Chondrocyte (in vitro differentiated cells): ENCODE measurements at places on chromosomes 13 and 19.

- no peak for DNase-seq
Measured at GRCh38 chr19:13053761-13054625, 48.7 kb downstream of the LYL1 start.

DNA sequence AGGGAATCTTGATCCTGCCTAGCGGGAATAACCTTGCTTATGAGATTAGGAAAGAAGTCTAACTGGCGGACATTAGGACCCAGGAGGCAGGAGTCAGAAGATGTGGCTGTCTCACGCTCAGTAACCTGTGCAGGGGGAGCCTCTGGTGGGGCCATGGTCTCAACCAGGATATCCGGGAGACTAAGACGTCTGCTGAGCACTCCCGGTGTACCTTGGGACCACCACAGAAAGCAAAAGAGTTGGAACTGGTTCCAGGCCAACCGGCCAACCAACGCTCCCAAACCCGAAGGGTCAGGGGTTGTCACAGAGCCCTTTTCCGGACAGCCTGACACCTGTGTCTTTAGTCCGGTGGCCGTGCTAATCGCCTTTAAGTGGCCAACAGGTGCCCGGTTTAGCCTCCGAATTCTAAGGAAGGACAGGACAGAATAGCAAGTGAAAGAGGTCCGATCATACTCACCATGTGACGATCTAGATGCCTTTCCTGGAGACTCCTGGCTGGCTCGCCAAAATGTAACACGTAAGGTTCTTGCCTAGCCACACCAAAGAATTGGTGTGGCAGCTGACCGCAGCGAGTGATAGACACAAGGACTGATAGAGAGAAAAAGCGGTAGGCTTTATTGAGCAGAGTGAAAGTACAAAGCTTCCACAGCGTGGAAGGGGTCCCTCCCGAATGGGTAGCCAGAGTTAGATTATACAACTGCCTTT lies 103.9 kb upstream of the DIAPH3 start:
- no peak for DNase-seq

- no peak for DNase-seq
Measured at GRCh38 chr19:38049105-38049649, 142.2 kb downstream of the SIPA1L3 start.

GRCh38 chr19:21841488-21842097 lies 5.6 kb upstream of the ZNF43 start:
- no peak for DNase-seq

DNA sequence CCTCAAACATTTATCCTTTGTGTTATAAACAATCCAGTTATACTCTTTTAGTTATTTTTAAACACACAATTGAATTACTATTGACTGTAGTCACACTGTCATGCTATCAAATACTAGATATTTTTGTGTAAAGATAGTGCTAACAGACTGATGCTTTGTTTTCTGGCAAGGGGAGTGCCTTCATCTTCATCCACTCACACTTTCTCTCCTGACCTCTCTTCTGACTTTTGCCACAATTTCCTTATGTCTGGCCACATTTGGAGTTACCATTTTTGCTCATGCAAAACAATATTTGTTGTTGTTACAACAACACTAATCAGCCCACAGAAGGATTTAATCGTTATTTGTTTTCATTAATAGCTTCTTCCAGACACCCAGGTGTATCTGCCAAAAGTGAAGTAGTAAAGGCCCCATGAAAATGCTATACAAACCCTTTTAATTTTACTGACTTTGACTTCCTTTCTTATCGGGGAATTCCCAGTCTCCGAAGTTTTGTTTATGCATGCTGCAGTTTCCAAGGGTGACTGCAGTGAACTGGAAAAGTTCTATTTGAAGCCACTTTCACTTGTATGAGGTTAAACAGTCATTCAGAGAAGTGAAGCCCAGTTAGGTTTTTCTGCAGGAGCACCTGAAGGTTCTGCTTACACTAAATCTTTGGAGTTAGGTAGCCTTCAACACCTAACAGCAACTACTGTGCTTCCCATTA lies 66.1 kb upstream of the FRY start:
- no peak for DNase-seq

DNA sequence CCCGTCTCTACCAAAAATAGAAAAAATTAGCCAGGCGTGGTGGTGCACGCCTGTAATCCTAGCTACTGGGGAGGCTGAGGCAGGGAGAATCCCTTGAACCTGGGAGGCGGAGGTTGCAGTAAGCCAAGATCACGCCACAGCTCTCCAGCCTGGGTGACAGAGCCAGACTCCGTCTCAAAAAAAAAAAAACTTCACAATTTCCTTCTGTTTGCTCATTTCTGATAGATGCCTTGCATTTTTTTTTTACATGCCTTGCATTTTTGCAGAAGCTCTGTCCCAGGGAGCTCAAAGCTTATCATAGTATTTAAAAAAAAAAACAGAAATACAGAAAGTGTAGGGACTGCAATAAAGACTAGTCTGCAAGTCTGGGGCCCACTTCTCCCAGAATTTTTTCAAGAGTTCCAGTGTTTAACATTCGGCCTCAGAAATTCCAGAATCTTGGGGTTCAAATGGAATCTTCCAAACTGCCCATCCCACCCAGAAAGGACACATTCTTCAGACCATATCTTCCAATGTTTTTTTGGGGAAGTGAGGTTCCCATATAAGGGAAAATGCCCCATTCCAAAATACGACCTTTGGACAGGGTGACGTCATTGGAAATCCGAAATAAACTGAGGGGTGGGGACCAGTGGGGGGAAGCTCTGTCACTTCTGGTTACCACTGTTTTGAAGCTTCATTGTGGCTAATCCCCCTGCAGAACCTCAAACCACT lies 17.2 kb upstream of the RAB8A start:
- no peak for DNase-seq

GRCh38 chr13:98972059-98972458 lies 5.8 kb downstream of the DOCK9 start:
- DNase-seq: no peak

DNA sequence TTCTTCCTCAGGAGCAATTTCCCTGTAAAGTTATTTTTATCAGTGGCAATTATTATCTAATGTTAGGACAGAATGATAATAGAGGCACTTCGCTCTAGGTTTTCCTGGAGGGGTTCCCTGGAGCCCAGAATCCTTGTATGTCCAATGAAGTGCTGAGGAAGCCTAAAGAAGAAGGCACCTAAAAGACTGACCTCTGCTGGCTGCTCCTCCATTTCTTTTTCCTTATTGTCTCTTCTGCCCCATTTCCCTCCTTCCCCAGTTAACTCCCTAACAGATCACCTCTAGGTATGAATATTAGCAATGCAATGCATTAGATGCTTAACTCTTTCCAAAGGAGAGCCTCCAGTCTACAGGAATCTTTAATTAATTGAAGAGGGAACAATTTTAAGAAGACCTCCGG lies 985.4 kb downstream of the DIAPH3 start:
- DNase-seq: no peak

- DNase-seq: no peak
Measured at GRCh38 chr19:7559102-7559501, 23.6 kb downstream of the PNPLA6 start.

GRCh38 chr19:15874821-15875474 lies 22.9 kb downstream of the CYP4F2 start:
- DNase-seq: no peak

DNA sequence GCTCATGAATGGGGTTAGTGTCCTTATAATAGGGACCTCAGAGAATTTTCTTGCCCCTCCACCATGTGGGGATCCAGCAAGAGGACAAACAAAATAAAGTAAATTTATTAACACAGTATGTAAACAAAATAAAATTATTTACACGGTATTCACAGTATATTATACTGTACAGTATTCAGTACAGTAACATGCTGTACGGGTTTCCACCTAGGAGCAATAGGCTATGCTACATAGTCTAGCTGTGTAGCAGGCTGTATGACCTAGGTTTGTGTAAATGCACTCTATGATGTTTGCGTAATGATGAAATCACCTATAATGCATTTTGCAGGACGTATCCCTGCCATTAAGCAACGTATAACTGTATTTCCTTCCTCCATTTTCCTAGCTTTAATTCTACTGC lies 11.8 kb upstream of the DIAPH3 start:
- no peak for DNase-seq

DNA sequence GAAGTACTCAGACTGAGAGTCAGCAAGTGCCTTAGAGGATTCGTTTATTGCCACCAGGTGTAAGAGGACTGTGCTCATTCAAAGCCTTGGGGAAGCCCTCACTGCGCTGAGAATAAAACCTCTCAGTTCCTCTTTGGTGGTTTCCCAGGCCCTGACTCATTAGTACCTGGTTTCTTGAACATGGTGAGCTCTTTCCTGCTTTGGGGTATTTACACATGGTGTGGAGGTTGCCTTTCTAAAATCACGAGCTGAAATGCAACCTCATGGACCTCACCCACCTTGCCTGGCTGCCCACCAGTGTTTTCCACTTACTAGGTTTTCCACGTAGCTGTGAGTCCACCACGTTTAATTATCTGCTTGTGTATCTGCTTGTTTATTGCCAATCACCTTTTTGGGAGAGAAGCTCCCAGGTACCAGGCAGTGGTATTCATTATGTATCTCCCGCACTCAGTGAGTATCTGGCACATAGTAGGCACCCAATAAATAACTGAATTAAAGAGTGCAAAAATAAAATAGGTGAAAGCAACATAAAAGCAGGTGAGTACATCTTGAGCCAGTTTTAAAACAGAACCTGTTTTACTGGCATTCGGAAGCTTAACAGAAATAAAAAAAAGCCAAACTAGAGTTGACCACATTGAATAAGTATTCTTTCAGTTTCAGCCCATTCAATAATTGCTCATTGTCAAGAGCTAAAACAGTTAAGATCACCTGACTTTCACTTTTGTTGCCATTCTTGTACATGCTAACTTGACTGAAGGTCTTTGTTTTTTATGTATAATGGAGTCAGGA lies 533.0 kb downstream of the MYO16 start:
- no peak for DNase-seq

DNA sequence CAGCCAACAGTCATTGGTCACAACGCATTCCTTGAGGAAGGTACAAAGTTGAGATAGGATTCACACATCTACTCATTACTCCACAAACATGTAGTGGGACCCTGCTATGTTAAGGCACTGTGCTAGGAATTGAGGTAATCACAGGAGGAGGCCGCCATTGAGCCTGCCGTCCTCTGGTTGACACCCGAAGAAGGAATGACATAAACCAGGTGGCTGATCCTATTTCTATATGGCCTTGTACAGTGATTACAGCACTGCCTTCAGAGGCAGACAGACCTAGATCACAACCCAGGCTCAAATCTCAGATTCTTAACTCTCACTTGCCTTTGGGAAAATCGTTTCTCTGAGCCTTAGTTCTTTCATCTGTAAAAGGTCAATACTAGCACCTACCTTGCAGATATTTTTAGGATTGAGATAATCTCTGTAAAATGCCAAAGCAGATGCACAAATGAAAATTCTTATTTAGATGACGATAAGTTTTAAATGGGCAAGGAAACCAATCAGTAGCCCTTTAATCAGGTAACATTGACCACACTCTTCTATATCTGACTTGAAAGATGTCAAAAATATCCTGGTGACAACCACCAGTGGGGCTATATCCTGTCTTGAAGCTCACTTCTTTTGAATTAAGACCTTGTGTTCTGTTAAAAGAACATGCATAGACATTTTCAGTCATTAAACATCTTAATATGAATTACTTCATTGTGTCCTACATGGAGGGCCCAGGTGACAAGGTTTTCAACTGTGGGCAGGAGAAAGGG lies 251.6 kb downstream of the KCTD12 start:
- DNase-seq: no peak

DNA sequence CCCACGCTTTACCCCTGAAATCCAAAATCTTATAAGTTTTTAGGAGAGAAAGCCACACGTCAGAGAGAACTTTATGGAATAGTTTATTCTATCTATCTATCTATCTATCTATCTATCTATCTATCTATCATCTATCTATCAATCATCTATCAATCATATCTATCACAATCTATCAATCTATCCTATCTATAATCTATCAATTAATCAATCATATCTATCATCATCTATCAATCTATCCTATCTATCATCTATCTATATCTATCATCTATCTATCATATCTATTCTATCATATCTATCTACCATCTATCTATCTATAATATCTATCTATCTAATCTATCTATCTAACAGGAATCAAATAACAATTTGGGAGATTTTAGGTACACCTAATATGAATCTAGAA lies 115.1 kb downstream of the FGF9 start:
- DNase-seq: no peak

GRCh38 chr19:17519967-17520366 lies 8.5 kb downstream of the PGLS start:
- no peak for DNase-seq

DNA sequence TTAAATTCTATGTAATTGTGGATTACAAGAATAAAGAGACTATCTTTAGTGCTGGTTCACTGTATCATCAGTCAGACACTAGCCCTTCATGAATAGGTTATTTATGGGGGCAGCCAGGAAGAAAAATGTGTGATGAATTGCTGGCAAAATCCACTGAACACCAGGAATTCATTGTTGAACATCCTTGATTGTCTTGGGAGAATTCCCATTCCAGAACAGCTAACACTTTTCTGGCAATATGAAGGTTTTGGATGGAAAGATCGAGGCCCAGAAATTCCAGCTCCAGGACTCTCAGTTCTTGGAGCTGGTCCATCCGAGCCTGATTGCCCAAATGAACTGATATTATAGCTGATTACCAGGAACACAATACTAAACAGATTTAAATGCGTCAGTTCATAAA lies 11.5 kb upstream of the SPART start:
- no peak for DNase-seq

DNA sequence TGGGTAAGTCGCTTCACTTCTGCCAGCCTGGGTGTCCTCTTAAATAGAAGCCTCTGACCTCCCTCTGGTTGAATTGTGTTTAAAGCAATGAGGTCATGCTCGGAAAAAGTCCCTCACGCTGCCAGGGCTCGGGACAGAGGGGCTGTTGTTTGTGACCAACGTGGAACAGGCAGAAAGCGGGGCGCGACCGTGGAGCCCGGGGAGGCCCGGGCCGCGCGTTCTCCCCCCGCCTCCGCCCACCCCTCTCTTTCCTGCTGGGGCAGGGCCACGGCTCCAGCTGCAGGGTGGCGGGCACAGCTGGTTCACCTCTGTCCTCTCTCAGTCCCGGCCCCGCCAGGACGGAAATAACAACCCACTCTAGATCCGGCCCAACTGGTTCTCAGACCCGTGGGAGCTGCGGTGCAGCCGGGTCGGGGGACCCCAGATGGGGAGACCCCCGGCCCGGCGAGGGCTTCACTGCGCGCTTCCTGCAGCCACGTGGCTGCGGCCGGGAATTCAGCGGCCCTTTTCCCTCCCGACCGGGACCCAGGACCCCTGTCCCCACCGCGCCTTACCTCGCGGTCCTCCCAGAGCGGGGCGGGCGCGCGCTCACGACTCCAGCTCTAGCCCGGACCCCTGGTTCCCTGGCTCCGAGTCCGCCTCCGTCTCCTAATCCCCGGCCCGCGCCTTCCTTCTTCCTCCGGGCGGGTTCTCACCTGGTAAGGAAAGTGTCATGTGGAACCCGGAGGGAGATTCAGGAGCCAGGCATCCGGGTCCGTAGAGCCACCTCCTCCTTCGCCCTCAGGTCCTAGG lies 1.9 kb downstream of the CDC42EP5 start:
- DNase-seq: peak; percentile 81

GRCh38 chr13:35527451-35527850 lies 51.0 kb upstream of the MAB21L1 start:
- no peak for DNase-seq

- DNase-seq: no peak
Measured at GRCh38 chr19:12801466-12802266, at the start of the genes PRDX2 and THSD8. Gene PRDX2, minus strand, starts transcription at chr19:12801800. Its CDS starts 539 bp downstream, at chr19:12801261. Gene THSD8, plus strand, starts transcription at chr19:12802069. Its CDS starts 3 bp downstream, at chr19:12802072.
